ENCODE measurements at places on chromosomes 2 and 18. TPM values are rescaled to one million over a fixed set of nuclear protein-coding genes. Genes with fewer than 3 reads are reported as not detected.

Gene PLB1
- total RNA-seq = 1.2 TPM

Gene TRABD2A
- total RNA-seq = 1.1 TPM

DNA sequence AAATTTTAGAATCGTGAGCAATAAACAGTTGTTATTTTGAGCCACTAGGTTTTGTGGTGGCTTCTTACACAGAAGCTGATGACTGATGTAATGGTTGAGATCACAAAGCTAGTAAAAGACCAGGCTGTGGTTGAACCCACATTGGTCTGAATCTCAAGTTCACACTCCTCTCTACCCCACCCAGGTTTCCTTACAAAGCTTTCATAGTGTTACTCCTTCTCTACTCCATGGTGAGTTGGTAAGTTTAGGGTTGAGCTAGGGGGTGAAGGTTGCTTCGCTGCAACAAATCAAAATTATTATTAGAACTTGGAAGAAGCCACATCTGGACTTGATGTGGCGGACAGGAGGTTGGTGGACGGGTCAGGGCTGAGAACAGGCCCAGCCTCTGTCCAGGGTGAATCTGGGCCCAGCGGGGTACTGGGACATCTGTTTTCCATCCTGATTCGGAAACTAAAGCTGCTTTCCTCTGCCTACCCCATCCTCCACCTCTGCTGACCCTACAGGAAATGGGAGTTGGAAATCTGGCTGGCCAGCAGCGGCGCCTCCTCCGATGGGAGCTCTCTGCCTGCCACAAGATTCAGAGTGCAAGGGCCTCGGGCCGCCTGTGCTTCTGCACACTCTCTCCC, 86.3 kb downstream of the ZFP36L2 start:
- no peak for DNase-seq

Gene MEP1B
- not detected for total RNA-seq

- DNase-seq = no peak
Measured at GRCh38 chr2:26850000-26850431, 2.1 kb downstream of the DPYSL5 start.

DNA sequence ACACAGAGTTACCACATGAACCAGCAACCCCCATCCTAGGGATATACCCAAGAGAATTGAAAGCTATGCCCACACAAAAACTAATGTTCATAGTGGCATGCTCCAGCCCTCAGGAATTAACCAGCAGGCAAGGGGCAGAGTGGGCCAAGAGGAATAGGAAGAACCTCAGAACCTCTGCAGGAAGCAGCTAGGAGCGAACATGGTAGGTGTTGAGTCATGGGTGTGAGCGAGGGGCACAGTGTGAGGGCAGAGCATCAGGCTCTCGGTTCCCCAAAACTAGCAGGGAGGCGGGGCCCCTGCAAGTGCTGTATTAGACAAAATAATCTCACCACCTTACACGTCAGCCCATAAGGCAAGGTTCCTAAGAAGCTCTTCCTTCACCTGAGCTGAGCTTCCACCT, 5.6 kb upstream of the RUFY4 start:
- DNase-seq = no peak

Gene PARD6G
- total RNA-seq = 1.5 TPM

DNA sequence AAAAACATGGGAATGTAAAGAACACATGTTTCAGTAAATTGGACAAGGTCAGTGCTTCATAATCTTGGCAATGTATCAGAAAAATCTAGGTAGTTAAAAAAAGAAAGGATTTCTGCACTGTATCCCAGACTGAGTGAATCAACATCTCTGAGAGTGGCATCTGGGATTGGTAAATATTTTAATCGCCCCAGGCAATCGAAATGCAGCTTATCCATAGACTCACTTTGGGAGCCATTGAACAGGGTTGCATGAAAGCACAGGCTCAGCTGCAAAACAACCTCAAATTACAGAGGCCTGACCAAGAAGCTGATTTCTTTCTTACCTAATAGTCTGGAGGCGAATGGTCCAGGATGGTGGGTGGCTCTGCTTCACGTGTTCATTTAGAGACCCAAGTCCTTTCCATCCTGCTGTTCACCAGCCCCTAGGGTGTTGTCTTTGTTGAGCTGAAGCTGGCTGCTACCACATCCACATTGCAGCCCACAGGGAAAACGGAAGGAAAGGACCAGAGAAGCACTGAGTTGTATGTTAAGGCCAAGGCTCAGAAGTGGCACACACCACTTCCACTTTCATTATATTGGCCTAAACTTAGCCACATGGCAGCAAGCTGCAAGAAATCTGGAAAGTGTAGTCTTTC, 59.0 kb downstream of the MOGAT1 start:
- DNase-seq = no peak
